Stimulated activated CD8-positive, alpha-beta memory T cell treated with anti-CD3 and anti-CD28 coated beads, Interleukin-2, amount 100 ng/mL, for 48 hours (primary cell): ENCODE measurements at places on chromosomes 2 and 18.

- peak; percentile 13 for DNase-seq
Observed at GRCh38 chr2:119826370-119826961, 66.7 kb downstream of the PTPN4 start.

DNA sequence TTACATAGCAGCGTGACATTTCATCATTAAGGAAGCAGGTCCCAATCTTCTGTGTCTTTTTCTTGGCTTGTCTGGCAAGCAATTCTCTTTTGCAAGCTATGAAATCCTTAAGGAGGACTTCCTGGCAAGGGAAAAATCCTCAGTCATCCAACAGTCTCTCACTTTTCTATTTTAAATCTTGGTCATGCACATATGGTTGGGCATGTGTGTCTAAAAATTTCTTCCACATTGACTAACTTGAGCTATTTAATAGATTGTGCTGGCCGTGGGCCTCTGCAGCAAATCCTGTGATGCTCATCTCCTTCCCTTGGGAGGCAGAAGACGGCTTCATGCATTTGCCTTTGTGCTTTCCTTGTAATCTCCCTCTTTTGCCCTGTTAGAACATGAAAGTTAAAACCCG, 634.3 kb upstream of the FANCL start:
- DNase-seq, result no peak

GRCh38 chr2:112582314-112582746, 2.1 kb upstream of the CHCHD5 start:
- DNase-seq, result no peak

GRCh38 chr18:12398625-12399024, 9.1 kb upstream of the PRELID3A start:
- DNase-seq, result no peak

GRCh38 chr18:59065684-59066083, 74.0 kb upstream of the SEC11C start:
- DNase-seq, result no peak

DNA sequence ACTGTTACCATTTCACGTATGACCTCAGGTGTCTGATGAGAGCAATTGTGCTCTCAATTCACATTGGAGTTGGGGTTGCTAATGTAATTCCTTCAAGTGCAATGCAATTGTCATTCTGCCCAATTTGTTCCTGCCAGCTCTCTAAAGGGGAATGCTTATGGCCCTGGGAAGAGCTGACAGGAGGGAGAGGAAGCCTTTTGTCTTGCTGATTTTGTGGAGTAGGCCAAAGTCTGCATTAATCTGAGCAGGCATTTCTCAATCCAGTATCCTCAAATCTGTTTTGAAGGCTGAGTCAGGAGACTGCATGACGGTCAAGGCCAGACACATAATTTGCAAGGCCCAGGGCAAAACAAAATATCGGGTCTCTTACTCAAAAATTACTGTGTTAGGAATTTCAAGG, 326.4 kb upstream of the SPHKAP start:
- no peak for DNase-seq

GRCh38 chr2:86033751-86034692, 71.7 kb downstream of the POLR1A start:
- no peak for DNase-seq

DNA sequence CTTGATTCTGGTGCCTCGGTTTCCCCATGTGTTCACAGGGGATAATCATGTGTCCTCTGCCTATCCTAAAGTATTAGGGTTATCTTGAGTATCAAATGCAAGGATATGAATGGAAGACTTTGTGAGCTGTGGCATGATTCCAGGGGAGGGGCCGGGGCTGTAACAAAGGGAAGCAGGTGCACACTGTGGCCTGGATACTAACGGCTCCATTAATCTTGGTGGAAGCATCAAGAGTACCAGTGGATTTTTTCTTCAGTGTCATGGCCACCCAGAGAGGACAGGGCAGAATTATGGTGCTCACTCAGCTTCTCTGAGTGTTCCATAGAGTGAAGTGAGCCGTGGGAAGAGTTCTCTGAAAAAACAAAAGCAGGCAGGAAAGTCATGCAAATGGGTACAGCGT, 320.1 kb downstream of the ALK start:
- DNase-seq, result no peak

DNA sequence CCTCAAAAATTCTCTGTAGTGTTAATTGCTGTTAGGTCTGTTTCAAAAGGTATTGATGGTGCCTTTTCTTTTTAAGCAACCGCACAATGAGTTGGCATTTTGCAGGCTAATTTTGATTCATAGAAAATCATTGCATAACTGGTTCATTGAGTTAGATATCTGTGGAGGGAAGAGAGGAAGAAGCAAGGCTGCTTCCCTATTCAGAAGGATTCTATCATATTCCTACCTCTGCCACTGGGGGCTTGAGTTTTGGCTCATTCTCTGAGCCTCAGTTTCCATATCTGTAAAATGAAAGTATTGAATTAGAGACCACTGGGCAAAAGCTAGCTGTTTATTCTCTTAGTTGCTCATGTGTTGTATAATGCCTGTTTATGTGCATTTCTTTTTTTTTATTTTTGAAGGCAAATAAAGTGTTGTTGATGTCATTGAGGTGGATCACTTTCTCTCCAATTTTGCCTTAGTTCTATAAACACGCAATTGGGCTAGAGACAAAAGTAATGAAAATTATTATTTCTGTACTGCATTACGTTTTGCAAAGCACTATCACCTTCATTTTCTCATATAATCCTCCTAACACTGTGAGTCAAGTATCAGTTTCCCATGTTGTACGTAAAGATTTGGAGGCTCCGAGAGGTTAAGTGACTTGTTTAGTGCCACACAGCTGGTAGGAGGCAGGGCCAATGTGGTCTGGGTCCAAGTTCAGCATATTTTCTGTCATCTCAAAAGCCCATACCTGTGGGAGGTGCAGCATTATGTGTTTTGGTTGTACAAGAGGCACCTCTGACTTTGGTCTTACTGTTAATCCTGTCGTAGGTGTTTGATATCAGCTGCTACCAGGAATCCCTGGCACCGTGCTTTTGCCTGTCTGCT, 5.9 kb downstream of the TRIB2 start:
- DNase-seq, result no peak

- DNase-seq, result no peak
Observed at GRCh38 chr2:62593825-62594224, 87.8 kb upstream of the TMEM17 start.

DNA sequence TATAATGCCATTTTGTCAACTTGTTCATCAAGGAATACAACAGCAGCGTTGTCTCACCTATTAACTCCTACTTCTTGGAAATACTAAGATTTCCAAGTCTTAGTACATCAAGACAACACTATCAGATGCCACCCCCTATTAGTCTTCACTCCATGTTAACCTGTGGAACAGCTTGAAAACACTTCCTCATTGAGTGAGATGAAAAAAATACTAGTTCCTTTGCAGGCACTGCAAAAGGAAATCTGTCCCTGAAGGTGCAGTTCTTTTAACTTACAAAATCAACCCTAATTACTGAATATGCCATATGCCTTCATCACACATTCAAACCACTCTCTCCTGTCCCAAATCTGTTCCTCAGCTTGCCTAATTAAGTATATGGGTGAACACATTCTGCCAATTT, 4.0 kb downstream of the CWC22 start:
- no peak for DNase-seq

GRCh38 chr18:48136827-48137373, 206.4 kb upstream of the SMAD2 start:
- DNase-seq, result no peak

DNA sequence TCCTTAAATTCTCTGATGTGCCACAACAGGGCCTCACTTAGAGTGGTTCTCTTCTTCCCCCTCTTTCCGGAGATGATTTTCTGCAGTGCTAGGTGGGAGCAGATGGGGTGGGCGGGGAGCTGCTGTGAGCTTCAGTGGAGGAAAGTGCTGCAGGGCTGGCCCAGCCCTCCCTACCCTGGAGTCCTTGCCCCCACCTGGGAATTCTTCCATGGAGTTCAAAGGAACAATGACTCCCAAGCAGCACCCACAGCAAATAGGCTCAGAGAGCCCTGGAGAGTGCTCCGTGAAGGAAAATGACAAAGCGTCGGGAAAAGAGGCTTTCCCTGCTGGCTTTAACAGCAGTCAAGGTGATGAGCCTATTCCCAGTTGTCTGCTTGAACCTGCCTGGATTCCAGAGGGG, 28.8 kb downstream of the LOXHD1 start:
- no peak for DNase-seq
